ENCODE measurements at places on chromosomes 12 and 14.
A peak's percentile ranks its signal among the peaks of the same experiment; 100 is the strongest.

GRCh38 chr12:6471989-6472360 lies 1.5 kb upstream of the VAMP1 start:
- H3K27me3 ChIP-seq: peaks cover 3% of the 10 kb centered on the region
- no peak for DNase-seq
- H3K36me3 ChIP-seq: no peaks in the 10 kb centered on the region
- H3K4me3 ChIP-seq: peak overlapping the region; percentile 3
- no peak overlapping the region for H3K27ac ChIP-seq

DNA sequence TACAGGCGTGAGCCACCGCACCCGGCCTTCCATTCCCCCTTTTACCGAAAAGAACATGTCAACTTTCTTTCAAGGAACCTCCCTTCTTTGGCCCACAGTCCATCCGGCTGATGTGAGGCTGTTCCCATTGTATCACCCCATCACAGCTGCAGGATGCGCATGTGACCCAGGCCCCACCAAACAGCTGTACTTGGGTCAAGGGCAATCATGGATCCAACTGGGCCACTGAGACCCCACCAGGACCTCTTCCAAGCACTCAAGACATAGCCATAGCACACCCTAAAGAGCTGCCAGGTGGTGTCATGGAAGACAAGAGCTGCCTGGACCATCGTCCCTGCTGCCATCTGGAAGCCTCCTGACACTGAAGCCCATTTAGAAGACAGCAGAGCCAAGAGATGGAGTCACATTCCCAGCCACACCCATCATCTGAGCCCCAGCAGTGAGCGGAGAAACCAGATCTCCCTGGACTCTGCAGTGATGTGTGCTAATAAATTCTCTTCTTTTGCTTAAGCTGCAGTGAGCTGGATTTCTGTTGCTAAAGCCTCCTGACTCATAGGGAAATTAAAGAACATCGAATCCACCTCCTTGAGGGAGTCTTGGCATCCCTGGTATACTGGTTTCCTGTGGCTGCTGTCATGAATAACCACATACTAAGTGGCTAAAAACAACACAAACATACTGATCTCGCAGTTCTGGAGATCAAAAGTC lies 105.6 kb downstream of the KSR2 start:
- H3K4me1 ChIP-seq: no peaks in the 10 kb centered on the region
- H3K36me3 ChIP-seq: no peaks in the 10 kb centered on the region
- H3K27me3 ChIP-seq: peaks cover 2% of the 10 kb centered on the region
- H3K27ac ChIP-seq: no peak overlapping the region
- no peak for DNase-seq

DNA sequence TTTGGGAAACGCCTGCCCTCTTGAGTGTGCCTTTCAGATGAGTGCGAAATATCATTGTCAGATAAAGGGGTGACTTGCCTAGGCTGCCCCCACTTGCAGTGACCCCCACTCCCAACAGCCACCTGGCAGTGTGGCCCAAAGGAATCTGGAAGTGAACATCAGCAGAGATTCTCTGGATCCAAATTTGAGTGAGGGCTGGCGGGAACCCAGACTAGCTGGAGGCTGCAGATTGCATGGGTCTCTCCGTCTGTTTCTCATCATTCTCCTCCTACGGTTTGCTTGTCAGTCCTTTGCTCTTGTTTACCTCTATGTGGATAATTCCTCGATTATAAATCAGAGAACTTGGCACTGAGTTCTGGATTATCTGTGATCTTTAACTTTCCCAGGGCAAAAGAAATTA lies 280.8 kb downstream of the ZFP36L1 start:
- no peaks in the 10 kb centered on the region for H3K36me3 ChIP-seq
- DNase-seq: no peak
- no peaks in the 10 kb centered on the region for H3K27me3 ChIP-seq
- peaks cover 55% of the 10 kb centered on the region for H3K4me1 ChIP-seq
- no peak overlapping the region for H3K27ac ChIP-seq

DNA sequence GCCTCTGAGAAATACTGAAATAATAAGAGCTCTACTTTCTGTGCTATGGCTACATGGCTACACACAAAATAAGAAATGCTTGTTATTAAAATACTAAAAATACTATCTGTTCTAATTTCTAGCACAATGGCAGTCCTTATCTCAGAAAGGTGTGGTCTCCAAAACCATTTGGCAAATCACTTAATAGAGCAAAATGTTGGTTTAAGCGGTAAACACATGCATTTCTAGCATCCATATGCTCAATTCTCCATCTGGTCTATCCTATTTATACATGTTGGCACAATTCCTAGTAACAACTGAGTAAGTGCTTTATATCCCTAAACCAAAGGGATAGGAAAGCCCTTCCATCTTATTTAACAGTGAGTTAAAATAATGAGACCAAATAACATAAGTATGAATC lies 107.0 kb downstream of the PAPLN start:
- H3K27me3 ChIP-seq: no peaks in the 10 kb centered on the region
- H3K4me1 ChIP-seq: no peaks in the 10 kb centered on the region
- no peak overlapping the region for H3K27ac ChIP-seq
- no peak overlapping the region for H3K4me3 ChIP-seq
- DNase-seq: no peak
- no peaks in the 10 kb centered on the region for H3K36me3 ChIP-seq

DNA sequence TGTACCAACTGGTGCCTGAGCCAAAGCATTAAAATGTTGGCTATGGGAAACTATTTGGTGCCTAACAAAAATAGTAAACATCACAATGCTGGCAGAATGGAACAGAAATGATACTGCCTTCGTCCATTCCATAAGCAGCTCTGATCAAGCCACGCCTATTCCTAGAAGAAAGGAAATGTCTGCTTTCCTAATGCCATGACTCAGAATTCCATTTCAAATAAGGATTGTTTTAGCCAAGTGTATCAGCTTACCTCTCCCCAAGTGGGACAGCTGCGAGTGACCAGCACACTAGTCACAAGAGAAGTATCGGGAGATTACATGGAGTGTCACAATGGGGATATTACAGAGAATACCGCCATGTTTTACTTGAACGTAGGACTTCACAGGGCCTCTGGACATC lies 38.7 kb downstream of the GLT8D2 start:
- no peak overlapping the region for H3K27ac ChIP-seq
- peaks cover 5% of the 10 kb centered on the region for H3K27me3 ChIP-seq
- H3K4me3 ChIP-seq: no peak overlapping the region
- peaks cover 9% of the 10 kb centered on the region for H3K36me3 ChIP-seq
- DNase-seq: no peak

- H3K27ac ChIP-seq: no peak overlapping the region
- DNase-seq: no peak
- no peaks in the 10 kb centered on the region for H3K27me3 ChIP-seq
- H3K4me1 ChIP-seq: peaks cover 54% of the 10 kb centered on the region
These were observed 26.8 kb downstream of the LRIG3 start for GRCh38 chr12:58893495-58893894.

GRCh38 chr12:22173177-22173576 lies 127.2 kb downstream of the CMAS start:
- peaks cover 4% of the 10 kb centered on the region for H3K36me3 ChIP-seq
- DNase-seq: no peak
- H3K4me1 ChIP-seq: no peaks in the 10 kb centered on the region
- no peak overlapping the region for H3K27ac ChIP-seq
- no peak overlapping the region for H3K4me3 ChIP-seq

DNA sequence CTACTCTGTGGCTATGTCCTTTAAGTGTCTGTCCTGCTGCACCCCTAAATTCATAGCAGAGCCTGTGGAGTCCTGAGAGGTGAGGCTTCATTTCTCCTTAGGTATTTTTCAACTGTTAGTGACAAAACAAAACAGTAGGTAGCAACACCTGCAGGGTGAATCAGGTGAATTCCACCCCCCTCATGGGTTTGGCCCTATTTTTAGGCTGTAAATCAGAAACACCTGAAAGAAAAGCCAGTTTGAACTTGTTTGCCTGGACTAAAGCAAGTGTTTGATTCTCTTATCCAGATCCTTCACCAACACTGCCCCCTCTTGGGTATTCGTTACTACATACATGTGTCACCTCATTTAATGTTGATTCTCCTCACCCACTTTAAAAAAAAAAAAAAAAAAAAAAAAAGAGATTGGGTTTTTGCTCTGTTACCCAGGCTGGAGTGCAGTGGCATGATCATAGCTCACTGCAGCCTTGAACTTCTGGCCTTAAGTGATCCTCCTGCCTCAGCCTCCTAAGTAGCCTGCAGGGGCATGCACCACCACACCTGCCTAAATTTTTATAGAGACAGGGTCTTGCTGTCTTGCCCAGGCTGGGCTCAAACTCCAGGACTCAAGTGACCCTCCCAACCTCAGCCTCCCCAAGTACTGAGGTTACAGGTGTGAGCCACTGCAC lies 10.3 kb downstream of the TBPL2 start:
- H3K4me1 ChIP-seq: no peaks in the 10 kb centered on the region
- H3K4me3 ChIP-seq: no peak overlapping the region
- no peaks in the 10 kb centered on the region for H3K36me3 ChIP-seq
- no peak overlapping the region for H3K27ac ChIP-seq

GRCh38 chr12:70721656-70722357 lies 84.6 kb upstream of the PTPRB start:
- no peaks in the 10 kb centered on the region for H3K36me3 ChIP-seq
- no peak overlapping the region for H3K27ac ChIP-seq
- DNase-seq: no peak
- H3K27me3 ChIP-seq: peaks cover 3% of the 10 kb centered on the region

- H3K27ac ChIP-seq: peak overlapping the region; percentile 91
- DNase-seq: no peak
- no peak overlapping the region for H3K4me3 ChIP-seq
- no peaks in the 10 kb centered on the region for H3K36me3 ChIP-seq
- no peaks in the 10 kb centered on the region for H3K27me3 ChIP-seq
- H3K4me1 ChIP-seq: peaks cover 15% of the 10 kb centered on the region
These were observed 41.5 kb downstream of the BEST3 start for GRCh38 chr12:69657376-69658137.

- H3K36me3 ChIP-seq: peaks cover 3% of the 10 kb centered on the region
- DNase-seq: no peak
- peaks cover 6% of the 10 kb centered on the region for H3K4me1 ChIP-seq
- no peaks in the 10 kb centered on the region for H3K27me3 ChIP-seq
- H3K27ac ChIP-seq: no peak overlapping the region
These were observed 56.7 kb downstream of the C14orf132 start for GRCh38 chr14:96095581-96096476.

All from neural crest cell (in vitro differentiated cells).